ENCODE measurements at places on chromosomes 3 and 15. TPM values are rescaled to one million over a fixed set of nuclear protein-coding genes. Genes with fewer than 3 reads are reported as not detected.

The ACAD11 gene
- total RNA-seq = 4.3 TPM

The LRRC31 gene
- total RNA-seq = not detected

The TRIM59 gene
- 8.9 TPM for total RNA-seq

The FBXW12 gene
- not detected for total RNA-seq

The NPAP1 gene
- total RNA-seq = not detected

The TNIK gene
- 0.07 TPM for total RNA-seq

The GATA2 gene
- total RNA-seq = 2.6 TPM

The HSPBAP1 gene
- 1.4 TPM for total RNA-seq

The CRYGS gene
- 0.66 TPM for total RNA-seq

The ILDR1 gene
- not detected for total RNA-seq

The SPATA12 gene
- total RNA-seq = not detected

The TM6SF1 gene
- total RNA-seq = 1.7 TPM

The IL12A gene
- 16.2 TPM for total RNA-seq

The NGLY1 gene
- total RNA-seq = 32.0 TPM

The PCSK6 gene
- 48.8 TPM for total RNA-seq

The DAPK2 gene
- total RNA-seq = 1.3 TPM

Data from MG63 (cell line).